ENCODE measurements at places on chromosomes 5 and 9. TPM values are rescaled to one million over a fixed set of nuclear protein-coding genes. Genes with fewer than 3 reads are reported as not detected.

DNA sequence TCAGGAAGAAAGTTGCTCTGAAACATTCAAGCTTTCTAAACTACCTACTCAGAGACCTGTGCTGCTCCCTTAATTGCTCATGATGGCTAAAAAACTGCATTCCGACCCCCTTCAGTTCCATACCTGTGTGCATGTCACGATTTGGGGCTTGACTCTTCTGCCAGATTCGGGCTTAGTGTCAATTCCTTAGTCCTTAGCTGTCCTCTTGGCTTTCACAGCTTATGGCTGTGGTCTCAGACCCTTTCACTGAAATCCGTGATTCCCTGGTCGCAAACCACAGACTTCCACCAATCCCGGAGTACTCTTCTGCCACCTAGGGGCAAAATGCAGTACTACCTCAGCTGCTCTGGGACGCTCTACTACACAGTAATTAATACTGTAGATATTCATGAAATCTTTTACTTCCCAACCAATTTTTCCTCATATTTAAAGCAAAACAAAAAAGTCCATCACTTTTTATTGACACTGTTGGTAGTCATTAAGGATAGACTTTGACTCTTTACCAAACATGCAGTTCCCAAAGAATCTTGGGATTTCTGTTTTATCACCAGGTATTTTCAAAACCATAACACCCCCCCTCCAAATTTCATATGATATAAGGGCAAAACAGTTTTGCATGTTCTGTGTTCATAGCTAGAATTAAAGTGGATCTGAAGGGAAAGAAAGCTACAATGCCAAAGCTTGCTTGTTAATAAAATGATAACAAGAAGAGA, 617.4 kb downstream of the SLCO4C1 start:
- peak; percentile 76 for DNase-seq

Gene DMRT3
- not detected for polyA plus RNA-seq

- no peak for DNase-seq
Observed at GRCh38 chr5:126435261-126435660, 12.1 kb downstream of the GRAMD2B start.

Gene FKTN
- 5.9 TPM for polyA plus RNA-seq

Gene ZBTB5
- polyA plus RNA-seq = 6.1 TPM

Gene MEF2C
- 5.3 TPM for polyA plus RNA-seq

- DNase-seq = no peak
Observed at GRCh38 chr9:101579711-101580545, 14.8 kb downstream of the PPP3R2 start.

Gene TLX3
- polyA plus RNA-seq = not detected

DNA sequence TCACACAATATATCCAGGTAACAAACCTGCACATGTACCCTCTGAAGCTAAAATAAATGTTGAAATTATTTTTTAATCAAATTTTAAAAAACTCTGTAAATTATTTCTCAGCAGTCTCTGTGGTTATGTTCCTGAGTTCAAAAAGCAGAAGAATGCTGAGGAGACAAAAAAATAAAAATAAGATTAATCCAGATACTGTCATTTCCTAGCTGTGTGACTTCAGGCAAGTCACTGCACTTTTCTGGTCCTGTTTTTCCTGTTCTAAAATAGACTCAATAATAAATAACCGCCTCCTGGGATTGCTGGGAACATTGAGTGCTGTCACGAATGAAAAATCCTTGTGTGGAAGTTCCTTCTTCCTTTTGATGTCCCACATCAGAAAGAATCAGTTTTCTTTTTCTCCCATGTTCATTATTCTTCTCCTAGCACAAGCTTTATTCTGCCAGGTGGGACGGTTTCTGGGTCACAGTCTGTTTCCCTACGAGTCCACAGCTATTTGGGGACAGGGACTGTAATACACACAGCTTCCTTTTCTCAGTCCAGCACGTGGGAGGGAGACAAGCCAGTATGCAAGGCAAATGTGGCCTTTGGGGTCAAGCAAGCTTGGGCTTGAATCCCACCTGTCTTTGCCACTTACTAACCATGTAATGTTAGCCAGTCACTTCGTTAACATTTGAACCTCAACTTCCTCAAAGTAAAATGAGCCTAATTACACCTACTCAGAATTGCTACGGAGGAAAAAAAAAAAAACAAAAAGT, 156.9 kb downstream of the TRIM32 start:
- peak; percentile 38 for DNase-seq

Gene IFNE
- polyA plus RNA-seq = not detected

DNA sequence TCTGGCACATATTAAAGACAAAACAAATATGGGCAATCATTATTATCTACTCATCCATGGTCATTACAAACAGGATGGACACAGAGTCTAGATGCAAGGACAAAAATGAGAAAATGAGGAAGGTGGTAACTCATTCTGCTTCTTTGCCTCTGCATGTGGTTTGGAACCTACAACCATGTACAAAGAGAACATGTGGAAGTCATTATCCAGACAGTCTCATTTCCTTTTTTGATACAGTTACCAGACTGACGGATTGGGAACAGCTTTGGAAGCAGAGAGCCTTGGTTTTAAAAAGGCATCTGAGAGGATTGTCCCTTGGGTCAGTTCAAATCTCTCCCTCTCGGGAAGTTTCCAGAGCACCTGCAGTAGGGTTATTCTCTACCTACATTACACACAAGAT, 433.4 kb upstream of the TNC start:
- no peak for DNase-seq

Measured in kidney (tissue), 22 donors.